A172 (cell line): ENCODE measurements at places on chromosomes 2 and 18. TPM values are rescaled to one million over a fixed set of nuclear protein-coding genes. Genes with fewer than 3 reads are reported as not detected.

DNA sequence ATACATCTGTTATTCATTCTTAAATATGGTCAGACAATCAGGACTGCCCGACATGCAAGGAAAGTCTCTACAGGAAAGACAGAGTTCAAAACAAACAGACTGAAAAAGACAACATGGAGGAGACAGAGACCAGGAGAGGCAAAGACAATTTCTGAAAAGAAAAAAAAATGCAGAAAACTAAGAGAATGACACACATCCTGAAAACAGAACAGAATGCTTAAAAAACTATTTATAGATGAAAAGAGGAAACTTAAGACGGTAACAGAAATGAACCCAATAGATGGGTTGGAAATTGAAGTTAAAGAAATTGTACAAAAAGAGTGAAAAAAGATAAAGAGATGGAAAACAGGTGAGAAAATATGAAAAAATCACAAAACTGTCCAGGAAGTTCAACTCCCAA is 95.7 kb downstream of the BCL2 start:
- no peak for DNase-seq

DNA sequence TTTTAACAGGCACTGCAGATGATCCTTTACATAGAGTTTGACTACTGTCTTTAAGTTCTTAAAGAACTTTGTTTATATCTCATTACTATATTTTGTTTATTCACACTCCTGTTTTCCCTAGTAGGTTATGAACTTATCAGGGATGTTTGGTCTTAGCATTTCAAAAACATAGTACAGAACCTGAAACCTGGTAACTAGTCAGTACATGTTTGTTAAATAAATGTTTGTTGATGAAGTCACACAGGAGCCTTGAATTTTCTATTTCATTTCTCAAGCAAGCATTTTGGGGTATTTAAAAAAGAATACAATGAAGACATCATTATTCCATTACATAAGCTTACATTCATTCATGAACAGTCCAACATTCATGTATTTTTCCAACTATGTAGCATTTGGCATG is 280.3 kb upstream of the ZSWIM2 start:
- no peak for DNase-seq

DNA sequence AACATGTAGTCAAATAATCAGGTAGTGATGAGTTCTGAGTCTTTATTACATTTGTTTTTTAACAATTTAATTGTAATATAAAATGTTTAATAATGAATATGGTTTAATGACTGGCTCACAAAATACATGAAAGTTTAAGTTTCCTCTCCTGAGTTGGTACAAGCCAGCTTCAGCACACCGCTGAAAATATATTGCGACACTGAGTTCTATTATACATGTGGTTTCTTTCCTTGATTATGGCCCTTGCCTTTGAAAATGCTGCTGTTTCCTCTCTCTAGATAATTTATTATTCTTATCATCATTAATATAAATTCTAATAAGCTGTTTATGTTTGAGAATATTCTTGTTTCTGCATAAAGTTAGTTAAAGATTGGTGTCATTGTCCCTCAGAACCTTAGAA is 249.3 kb downstream of the PARD3B start:
- DNase-seq: no peak

- DNase-seq: no peak
These were observed 171.3 kb downstream of the LOXHD1 start for GRCh38 chr18:46485675-46486194.

- DNase-seq: no peak
These were observed 274.0 kb upstream of the SPRED2 start for GRCh38 chr2:65706411-65706810.

The C2orf80 gene
- not detected in 2 replicates for total RNA-seq

The SIGLEC15 gene
- total RNA-seq: 0.07 and 0.12 TPM in 2 replicates

- DNase-seq: peak; percentile 52
These were observed 121.1 kb upstream of the KLHL14 start for GRCh38 chr18:32893915-32894314.
